CD4-positive, alpha-beta T cell treated with Interleukin-6 at 100 ng/mL for 8 hours (primary cell): ENCODE measurements at places on chromosomes 2 and 18.

DNA sequence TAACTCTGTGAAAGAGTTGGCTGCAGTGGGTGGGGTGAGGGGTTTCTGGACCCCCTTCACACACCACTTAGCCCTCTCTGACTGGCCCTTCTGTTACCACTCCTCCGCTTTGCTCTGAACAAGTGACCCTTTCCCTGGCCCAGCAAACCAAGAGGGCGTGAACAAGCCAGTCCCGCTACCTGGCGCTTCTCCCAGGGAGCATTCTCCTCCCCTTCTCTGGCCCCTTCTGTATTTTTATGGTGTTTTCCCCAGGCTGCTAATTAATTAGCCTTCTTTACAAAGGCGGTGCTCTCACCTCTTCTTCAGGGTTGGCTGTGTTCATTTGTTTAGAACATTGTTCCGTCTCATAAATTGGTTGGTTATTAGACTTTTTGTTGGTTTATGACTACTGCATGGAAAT is 180.1 kb downstream of the MGAT5 start:
- DNase-seq: no peak

DNA sequence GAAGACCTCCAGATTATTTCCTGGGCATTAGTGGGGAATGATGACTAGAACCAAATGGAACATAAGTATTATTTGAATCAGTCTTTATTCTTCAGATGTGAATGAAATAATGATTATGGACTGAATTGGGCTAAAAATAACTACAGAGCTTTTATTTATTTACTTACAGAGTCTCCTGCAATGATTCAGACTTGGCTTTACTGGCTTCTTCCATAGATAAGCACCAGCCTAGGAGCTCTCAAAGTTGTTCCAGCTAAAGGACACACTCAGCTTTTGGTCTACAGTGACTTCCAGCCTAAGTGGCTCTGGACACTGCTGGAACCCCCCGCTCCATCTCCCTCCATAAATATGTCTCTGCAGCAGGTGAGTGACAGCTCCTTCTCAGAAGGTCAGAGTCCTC is 24.3 kb upstream of the ARHGAP25 start:
- no peak for DNase-seq

DNA sequence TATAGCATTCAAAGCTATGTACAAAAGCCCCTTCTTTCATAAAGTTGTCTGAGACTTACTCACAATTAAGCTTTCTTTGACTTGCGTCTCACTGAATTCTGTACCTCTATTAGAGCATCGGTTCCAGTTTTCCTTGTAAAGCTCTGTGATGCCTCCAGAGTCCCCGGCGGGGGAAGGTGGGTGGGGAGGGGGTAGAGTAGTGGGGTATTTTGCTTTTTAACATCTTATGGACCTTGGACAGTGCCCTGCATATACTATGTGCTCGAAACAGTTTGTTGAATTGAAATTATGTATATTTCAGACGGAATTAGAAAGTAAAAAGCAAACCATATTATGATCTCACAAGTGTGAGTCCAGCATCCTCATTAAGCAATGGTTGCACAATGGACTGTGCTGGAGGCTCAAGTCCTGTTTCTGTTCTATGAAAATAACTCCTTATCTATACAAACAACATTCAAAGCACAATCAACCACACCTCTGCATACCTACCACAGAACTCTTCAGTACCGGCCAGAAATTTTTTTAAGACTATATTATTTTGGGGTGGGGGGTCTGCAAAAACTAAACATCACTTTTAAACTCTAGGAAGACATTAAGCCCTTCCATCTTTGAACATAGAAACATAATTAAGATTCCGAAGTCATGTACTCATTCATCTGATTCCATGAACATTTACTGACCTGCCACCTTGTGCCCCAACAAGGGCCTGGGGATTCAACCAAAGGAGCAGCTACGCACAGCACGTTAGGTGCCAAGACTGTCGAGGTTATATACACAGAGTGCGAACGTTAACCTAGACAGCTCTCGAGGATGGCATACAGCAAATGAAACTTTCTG is 908 bp downstream of the STAT1 start:
- DNase-seq: no peak

GRCh38 chr2:55751966-55752365 is 58.3 kb upstream of the PNPT1 start:
- DNase-seq: no peak

GRCh38 chr18:76819411-76820136 is 2.8 kb upstream of the ZNF236 start:
- no peak for DNase-seq

DNA sequence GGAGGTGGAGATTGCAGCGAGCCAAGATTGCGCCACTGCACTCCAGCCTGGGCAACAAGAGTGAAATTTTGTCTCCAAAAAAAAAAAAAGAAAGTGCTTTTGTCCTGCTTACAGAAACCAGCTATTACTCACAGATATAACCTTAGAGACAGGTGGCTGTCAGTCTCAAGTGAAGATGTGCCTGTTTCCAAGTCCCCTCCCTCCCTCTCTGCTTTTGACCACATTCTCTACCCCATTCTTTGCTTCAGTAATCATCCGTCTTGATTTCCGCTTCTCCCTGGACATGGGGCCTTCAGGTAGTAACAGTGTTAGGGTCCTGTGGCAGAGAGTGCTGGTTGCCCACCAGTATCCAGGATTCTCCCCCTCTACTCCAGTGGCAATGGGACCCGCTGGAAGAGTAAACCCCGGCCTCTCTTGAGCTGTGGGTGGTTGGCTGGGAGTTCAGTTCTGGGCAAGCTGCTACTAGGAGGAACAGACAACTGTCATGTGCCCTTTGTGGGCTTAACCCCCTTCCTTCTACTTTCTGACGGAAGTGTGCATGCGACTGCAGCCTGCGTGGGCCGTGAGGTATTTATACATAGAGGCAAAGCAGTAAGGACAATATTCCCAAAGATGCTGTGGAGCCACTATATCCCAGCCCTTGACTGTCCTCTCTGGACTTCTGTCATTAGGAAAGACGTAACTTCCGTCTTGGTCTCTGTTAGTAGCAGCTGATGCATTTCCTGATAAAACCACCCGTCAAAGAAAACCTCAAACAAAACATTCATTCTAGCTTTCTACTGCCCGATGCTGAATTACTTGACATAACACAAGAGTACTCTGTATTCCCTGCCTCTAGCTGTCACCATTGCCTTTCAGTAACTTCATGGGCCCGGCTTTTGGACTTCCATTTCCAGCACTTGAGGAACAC is 17.8 kb downstream of the PDCL3 start:
- peak; percentile 50 for DNase-seq

- DNase-seq: no peak
Measured at GRCh38 chr2:219500135-219500534, 1.4 kb downstream of the GMPPA start.

DNA sequence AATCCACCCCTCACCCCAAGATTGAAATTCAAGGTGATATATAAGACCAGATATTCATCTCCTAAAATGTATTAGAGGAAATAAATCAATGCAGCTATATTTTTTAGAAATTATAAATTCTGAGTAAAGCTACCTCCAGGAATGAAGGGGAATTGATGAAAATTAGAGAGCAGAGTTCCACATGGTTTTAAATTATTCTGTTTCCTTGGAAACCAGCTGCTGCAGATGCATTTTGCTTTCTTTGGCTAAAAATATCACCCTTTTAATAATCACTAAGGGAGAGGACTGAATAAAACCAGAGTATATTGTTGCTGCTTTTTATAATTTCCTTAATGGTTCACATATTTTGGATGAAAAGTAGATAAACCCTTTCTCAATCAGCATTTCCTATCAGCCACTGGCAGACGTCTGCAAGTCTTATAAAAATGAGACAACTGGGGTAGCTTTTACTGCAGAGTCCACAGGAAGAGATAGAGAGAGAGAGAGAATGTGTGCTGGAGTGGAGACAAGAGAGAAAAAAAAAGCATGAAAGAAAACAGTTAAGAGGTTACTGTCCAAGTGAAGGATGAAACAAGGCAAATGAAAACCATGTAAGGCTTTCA is 2.0 kb downstream of the CSRNP3 start:
- no peak for DNase-seq

DNA sequence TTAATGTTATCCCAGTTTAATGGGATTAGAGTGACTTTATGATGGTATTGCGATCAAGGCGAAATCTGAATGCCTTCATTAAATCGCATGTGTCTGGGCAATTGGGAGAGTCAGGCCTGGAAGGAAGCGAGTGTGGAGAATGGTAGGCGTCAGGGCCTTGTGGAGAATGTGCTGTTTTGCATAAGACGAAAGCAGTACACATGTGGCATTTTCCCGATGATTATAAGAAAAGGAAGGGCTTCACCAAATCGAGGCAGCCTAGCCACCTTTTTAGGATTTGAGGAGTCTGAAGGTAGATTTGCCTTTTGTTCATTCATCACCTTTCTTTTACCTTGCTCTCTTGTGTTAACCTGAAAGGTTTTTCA is 1.0 kb downstream of the ZNF532 start:
- DNase-seq: no peak

DNA sequence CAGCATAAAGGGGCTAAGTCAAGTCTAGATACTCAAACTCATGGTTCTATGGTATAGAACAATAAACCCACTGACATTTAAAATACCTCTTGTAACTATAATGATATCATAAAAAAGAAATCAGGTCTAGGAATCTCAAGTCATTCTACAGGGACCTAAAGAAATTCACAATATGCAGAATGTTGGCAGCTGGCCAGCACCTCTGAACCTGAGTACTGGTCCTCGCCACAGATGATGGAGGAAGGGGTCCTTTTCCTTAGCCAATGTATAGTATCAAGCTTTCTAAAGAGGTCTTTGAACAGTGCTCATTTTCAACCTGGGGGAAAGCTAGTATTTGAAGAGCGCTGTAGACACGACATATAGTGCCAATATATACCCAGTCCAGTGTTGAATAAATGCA is 108.4 kb upstream of the ITGB6 start:
- DNase-seq: no peak

GRCh38 chr2:133814890-133815289 is 246.6 kb upstream of the NCKAP5 start:
- no peak for DNase-seq

GRCh38 chr2:110204408-110205385 is at the start of gene NPHP1:
NPHP1 (minus strand) TSS chr2:110205013; CDS start chr2:110204968, 45 bp downstream.
- DNase-seq: peak; percentile 67

GRCh38 chr18:32930695-32931301 is 158.0 kb upstream of the KLHL14 start:
- no peak for DNase-seq
